GOT3 (cell line): ENCODE measurements at places on chromosomes 1 and 21.

GRCh38 chr1:182181167-182181572 is 119.7 kb upstream of the ZNF648 start:
- DNase-seq: no peak

DNA sequence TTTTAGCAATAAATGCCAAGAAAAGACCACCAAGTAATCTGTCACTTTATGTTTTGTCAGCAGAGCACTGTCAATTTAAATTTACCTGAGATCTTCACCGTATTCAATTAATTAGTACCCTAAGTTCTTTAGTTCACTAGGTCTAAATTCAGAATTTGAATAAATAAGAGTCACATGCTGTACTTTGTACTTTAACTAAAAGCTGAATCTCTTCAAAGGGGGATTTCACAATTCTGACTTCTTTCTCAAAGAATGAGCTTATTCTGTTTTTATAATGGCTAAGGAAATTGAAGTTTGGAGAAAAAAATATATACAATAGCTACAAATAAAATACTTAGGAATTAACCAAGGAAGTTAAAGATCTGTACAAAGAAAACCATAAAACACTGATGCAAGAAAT is 2.1 kb upstream of the GNG5 start:
- DNase-seq: no peak

GRCh38 chr1:54310439-54311328 is 95.5 kb downstream of the SSBP3 start:
- no peak for DNase-seq

GRCh38 chr1:36126797-36127500 is 1.9 kb upstream of the COL8A2 start:
- no peak for DNase-seq

GRCh38 chr1:248815407-248816034 is 10.2 kb downstream of the SH3BP5L start:
- no peak for DNase-seq

GRCh38 chr1:227785805-227786671 is 29.4 kb upstream of the PRSS38 start:
- no peak for DNase-seq

DNA sequence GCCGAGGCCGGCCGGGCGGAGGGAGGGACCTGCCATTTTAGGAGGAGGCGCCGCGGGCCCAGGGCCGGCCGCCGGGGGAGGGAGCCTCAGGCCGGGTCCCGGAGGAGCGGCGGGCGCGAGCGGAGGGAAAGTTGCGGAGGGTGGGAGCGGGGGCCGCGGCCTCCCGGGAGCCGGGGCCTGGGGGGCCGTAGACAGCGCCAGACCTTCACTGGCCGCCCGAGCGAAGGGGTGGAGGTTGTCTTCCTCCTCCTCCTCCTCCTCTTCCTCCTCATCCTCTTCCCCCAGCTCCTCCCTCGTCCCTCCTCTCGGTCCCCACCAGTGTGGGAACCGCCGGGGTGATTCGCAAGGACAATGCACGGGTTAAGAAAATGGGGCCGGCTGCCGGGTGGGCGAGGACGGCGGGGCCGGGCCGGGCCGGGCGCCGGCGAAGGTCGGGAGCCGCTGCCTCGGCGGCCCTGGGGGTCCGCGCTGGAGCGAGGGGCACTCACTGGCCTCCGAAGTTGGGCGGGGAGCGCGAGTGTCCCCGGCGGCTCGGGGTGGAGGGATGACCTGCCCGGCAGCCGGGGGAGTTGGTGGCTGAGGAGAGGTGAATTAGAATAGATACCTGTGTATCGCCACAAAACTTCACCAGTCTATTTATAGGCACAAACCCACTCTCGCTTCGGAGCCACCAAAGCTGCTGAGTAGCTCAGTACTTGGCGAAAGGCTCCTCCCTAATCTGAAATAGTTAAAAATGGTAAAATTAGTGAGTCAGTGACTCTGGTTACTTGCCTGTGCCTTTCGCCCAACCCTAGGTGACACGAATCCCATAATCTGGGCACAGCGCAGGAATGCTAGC is 1.3 kb downstream of the DYRK1A start:
- no peak for DNase-seq

- DNase-seq: no peak
These were observed 1.2 kb upstream of the IFI44L start for GRCh38 chr1:78619032-78619431.

- no peak for DNase-seq
These were observed 6.7 kb upstream of the MPC2 start for GRCh38 chr1:167943541-167943940.

- DNase-seq: no peak
These were observed 49.7 kb upstream of the CDC42BPA start for GRCh38 chr1:227368009-227368408.

GRCh38 chr1:5998906-5999301 is 6.7 kb upstream of the NPHP4 start:
- DNase-seq: no peak

- peak; percentile 87 for DNase-seq
These were observed at the start of gene KCNH1 for GRCh38 chr1:211133836-211134669. KCNH1 (minus strand) TSS chr1:211134148; CDS start chr1:211133945, 203 bp downstream.

DNA sequence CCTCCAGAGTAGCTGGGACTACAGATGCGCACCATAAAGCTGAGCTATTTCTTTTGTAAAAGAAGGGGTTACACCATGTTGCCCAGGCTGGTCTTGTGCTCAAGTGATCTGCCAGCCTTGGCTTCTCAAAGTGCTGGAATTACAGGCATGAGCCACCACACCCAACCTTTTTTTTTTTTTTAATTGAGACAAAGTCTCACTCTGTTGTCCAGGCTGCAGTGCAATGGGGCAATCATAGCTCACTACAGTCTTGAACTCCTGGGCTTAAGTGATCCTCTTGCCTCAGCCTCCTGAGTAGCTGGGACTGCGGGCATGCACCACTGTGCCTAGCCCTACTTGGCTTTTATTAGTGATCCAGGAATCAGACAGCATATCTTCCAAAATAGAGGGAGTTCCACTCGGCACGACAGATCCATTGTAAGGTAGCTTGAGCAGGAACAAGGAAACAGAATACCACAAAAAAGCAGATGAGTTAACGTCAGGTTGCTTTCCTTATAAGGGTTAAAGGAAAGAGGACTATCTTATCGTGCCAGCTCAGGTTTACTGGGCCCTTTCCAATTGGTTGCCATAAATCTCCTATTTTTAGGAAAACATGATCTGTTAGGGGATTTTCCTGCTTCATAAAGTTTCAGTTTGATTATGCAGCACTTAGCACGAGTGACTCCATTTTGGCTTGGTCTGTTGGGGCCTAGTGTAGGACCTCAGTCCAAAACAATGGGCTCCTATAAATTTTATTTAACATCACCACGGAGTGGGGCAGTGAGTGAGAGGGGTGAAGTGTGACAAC is 45.2 kb downstream of the NENF start:
- DNase-seq: no peak

DNA sequence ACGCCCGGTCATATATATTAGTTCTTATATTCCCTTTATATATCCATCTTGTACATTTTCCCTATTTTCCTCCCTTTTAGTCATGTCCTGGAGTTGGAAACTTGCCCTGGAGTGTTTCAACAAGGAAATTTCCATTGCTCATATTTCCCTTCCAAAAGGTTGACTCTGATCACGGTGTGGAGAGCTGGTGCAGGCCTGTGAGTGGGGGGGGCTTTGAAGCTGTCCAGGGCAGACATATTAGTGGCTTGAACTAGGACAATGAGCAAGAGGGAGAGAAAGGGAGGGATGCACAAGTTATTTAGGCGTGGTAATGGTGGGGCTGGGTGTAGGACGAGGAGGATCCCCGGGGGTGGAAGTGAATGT is 30.4 kb upstream of the TMEM61 start:
- no peak for DNase-seq

DNA sequence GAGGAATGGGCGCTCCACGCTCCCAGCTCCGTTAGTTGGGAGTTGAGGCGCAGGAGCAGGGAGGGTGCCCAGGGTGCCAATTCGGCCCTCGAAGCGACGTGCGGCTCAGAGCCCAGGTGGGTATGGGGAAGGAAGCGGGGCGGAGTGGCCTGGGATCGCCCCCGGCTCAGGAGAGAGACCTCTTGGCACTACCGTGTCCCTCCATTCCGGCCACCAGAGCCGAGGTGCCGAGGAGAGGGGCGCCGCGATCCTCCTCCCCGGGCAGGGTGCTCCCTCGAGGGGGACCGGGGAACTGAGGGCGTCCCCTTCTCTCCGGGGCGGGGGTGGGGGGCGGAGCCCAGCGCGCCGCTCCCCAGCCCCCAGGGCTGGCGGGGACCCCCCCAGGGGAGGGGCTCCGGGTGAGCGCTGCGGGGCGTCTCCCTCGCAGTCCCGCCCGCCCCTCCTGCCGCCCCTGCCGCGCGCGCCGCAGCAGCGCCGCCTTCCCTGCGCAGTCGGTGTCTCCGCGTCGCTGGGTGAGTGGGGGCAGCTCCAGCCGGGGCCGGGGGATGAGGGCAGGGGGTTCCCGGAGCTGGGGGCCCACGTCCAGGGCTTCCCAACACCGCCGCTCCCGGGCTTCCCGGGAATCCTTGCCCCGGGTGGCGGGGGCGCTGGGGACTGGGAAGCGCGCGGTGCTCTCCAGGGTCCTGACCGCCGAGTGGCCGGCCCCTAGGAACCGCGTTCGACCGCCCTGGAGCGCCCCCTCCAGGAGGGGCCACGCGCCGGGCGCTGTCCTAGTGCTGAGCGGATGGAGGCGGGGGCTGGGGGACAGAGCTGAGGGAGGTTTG is at the start of gene HPCA:
HPCA (plus strand) TSS at position 488 of the 824 bp plus-strand sequence. CDS start 2,408 bp downstream, outside the sequence.
- no peak for DNase-seq

DNA sequence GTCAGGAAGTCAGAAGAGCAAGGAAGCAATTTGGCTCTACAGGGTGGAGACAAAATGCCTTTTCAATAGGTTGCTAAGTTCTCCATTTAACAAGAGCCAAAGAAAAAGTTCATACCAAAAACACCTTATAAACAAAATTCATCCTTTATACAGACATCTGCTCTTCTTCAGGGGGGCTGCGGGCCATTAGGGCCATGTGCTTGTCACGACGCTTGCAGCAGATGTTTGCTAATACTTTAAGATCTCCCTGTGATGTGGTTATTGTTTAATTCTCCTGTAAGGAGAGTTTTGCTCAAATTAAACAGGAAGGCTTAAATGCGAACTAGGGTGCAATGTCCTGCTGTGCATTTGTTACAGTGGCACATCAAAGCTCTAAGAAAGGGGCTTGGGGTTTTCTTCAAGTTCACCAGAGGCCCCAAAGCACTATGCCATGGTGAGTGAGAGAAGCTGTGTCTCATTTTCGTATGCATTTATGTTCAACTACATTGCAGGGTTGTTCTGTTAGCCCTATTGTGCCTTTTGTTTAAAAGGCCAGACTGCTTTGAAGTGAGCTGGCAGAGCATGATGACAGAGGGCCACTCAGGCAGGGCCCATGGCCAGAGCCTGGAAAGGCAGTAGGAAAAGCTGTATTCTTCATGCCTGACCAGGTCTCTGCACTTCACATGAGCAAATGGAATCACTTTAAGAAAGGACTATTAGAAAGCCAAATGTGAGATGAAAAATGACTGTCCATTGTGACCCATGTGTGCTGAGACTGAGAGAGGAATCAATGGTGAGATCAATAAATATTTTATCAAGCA is 24.8 kb upstream of the NTPCR start:
- DNase-seq: no peak

GRCh38 chr1:29706936-29707335 is 470.6 kb downstream of the PTPRU start:
- no peak for DNase-seq

- DNase-seq: no peak
These were observed 216.9 kb upstream of the SAMSN1 start for GRCh38 chr21:14762734-14763694.

DNA sequence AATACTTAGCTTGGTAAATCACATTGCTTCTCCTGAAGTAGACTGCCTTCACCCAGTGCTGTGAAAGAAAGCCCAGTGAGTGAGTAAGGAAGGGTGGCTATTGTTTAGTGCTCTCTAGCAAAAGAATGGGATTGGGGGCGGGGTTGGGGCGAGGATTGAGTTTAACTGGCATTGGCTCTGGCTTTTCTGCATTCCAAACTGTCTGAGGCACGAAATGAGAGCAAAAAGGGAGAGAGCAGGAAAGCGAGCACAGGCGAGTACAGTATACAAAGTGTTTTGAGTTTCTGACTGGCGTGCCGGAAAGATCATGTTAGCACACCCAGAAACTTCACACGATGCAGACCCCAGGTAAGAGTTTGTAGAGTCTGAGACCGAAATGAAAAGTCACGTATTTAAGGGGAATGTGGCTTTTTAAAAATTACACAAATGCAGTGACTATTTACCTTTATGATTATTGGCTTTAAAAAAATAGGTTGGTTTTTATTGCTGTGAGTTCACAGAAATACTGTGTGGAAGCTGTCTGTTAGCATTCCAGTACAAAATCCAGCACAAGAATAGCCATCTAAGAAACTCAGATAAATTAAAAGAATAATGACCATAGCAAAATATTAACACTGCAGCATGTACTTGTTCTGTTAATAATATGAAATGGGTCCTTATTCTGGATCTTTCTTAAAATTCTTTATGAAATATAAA is 155.4 kb downstream of the CLEC20A start:
- DNase-seq: peak; percentile 78

GRCh38 chr21:37871121-37871862 is 45.0 kb downstream of the KCNJ6 start:
- DNase-seq: no peak

GRCh38 chr1:234962340-234962989 is 166.2 kb downstream of the TOMM20 start:
- DNase-seq: peak; percentile 44

- no peak for DNase-seq
These were observed 28.8 kb downstream of the OR10J1 start for GRCh38 chr1:159468321-159468720.

GRCh38 chr1:109716570-109717090 is 4.6 kb downstream of the GSTM5 start:
- no peak for DNase-seq

GRCh38 chr1:92538413-92539061 is 51.8 kb upstream of the GFI1 start:
- no peak for DNase-seq

GRCh38 chr1:46552357-46553237 is 1.1 kb upstream of the KNCN start:
- no peak for DNase-seq

- DNase-seq: no peak
These were observed 3.0 kb upstream of the A3GALT2 start for GRCh38 chr1:33323663-33324477.

DNA sequence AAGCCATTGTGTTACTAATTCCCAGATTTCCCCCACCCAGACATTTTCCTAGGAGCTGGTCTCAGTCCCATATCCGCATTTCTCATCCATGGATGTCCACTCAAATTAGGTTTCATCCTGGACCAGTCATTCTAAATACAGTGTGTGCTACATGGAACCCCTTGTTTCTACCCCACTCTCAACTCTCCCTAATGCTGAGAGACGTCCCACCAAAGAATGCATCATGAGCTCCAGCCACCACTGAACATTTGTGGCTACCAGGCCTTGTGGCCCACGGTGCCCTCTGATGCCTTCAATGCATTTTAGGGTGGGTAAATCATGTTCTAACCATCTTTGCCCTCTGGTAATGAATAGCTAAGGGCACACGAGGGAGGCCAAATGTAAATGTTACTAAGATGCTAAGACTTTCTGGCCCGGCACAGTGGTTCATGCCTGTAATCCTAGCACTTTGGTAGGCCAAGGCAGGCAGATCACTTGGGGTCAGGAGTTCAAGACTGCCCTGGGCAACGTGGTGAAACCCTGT is 13.3 kb upstream of the RAB42 start:
- no peak for DNase-seq
